ENCODE measurements at places on chromosomes 13 and 19.

DNA sequence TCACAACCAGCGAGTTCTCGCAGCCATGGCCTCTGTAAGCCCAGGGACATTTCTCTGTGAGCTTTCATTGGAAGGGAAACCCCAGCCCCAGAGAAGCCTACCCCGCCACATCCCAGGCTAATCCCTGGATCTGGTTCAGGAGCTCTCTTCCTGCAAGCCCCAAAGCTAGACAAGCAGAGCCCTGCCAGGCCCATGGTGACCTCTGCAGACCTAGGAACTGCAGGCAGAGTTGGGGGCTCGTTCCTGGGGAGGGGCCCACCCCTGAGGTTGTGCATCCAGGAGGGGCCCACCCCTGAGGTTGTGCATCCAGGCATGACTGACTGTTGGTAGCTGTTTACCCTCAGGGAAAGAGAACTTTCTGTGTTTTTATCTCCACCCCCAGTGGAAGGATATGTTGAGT, 21.7 kb downstream of the KCTD15 start:
- no peak for DNase-seq

DNA sequence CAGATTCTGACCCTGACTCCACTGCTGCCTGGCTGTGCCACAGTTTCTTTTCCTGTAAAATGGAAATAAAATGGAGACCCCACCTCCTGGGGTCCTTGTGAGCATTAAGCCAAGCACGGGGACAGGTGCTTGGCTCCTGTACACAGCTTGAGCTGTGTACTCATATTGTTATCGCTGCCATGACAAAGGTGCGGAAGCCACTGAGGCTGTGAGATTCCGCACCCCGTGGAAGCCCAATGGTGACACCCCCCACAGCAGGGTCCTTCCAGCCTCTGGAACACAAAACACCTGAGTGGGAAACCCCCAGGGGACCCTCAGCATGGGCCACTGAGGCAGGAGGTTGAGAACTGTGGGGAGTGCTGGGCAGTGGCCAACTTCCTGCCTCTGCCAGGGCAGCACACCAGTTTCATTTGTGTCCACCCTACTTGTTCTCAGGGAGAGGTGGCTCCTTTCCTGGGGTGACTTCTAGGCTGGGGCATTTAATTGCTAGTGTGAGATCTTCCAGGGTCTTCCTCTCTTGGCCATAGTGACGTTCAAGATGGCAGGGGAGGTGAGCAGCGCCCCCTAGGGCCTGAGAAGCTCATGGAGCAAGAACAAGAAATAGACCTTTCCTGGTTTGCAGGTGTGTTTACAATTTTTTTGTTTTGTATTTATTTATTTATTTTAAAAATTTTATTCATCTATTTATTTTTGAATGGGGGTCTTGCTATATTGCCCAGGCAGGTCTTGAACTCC, 5.4 kb upstream of the JSRP1 start:
- no peak for DNase-seq

GRCh38 chr19:37977992-37978391, 71.0 kb downstream of the SIPA1L3 start:
- peak; percentile 74 for DNase-seq

GRCh38 chr19:52451241-52451640, 2.1 kb upstream of the ZNF578 start:
- DNase-seq: no peak

DNA sequence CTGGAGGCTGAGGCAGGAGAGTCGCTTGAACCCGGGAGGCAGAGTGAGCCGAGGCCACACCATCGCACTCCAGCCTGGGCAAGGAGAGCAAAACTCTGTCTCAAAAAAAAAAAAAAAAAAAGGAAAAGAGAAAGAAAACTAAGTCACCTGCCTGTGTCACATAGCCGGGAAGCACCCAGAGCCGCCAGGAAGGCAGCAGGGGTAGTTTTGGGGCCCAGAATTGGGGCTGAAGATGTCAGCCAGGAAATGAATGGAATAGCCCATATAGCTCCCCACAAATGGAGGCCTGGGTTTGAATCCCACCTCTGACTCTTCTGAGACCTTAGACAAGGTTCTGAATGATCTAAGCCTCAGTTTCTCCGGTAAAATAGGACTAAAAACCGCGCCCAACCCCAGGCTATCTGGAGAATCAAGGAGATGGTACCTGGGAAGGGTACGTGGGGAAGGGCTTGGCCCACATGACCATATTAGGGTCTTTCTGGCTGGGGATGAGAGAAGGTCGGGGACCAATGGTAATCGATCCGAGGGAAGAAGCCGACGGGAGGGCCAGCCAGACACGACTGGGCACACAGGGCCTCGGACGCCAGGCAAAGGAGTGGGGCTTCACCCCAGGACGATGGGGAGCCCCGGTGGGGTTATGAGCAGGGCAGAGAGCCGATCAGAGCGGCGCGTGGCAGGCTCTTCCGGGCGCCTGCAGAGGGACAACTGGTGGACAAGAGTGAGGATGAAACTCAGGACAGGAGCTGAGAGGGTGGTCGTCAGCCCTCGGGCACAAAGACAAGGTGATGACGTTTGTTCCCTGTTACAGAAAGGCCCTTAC, 14.4 kb downstream of the CCDC124 start:
- DNase-seq: no peak

- no peak for DNase-seq
Observed at GRCh38 chr19:3304871-3305423, 61.4 kb upstream of the NFIC start.

DNA sequence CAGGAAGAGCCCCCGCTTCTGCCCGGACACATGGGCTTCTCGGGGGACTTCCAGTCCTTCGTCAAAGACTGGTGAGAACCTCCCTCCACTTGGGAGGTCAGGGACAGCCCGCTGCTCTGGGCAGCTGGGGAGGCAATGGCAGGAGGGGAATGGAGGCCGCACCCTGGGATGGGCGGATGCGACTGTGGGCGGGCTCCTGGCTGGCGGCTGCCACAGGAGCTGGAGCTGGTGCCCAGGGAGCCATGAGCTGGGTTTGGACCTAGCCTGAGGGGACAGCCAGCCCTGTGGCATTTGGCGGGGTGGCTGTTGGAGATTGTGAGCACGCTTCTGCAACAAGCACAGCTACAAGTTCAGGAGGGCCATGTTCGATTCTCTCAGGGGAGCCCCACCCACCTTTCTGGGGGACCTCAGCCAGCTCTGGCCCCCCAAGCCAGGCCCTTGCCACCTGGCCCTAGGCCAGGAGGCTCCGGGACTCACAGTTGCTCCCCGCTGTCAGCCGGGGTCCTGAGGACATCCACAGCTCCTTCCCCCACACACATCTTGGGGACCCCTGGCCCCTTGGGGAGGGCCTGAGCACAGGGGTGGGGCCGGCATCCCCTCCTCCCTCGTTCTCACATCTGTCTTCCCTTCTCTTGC, 3.0 kb upstream of the TGFBR3L start:
- DNase-seq: no peak

GRCh38 chr19:33954686-33955085, 158.0 kb downstream of the KCTD15 start:
- DNase-seq: no peak
